ENCODE measurements at places on chromosomes 11 and 22.
A peak's percentile ranks its signal among the peaks of the same experiment; 100 is the strongest.

DNA sequence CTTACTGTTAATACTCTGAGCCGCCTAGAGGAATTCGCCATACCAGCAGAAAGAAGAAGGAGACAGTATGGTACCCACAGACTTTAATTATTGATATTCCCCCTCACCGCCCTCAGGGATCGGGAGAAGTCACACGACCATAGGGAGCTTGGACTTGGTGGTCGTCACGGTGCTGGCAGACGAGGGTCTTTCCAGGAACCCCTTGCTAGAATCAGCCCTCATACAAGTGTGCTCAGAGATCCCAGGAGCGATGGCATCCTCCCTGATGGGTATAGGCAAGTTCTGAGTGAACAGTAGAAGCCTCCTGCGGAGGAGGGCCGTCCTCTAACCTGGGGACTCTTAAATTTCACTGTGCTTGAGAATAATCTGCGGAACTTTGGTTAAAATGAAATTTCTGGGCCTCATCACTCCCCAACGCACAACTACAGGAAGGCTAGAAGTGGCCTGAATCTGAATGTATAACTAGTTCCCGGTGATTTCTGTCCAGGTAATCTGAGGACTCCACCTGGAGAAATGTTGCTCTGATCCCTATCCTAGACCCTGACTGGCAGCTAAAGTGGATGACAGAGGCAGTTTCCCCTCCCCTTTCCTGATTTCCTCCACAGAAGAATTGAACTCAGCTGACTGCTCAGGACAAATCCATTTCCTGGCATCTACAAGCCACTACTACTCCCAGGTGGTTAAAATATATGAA lies 4.5 kb downstream of the VSIG2 start:
- DNase-seq, result no peak

DNA sequence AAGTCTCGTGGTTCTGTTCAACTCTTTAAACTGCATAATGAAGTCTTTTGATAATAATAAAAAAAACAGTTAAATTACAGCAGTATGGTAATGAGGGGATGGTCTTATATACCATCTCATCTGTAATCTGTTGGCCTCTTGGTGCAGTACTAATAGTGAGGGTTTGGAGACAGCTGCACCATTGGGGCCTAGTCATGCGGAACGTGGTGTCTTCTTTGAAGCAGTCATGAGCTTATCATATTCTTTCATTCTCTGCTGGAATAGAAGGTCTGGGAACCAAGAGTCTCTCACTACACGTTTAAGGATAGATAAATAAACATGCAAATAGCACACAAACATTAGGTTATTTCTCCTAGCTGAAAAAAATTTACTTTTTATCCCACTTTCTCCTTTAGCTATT lies 40.9 kb upstream of the OR9Q1 start:
- DNase-seq, result no peak

GRCh38 chr11:57307666-57308270 lies 17.0 kb downstream of the TNKS1BP1 start:
- DNase-seq, result no peak

DNA sequence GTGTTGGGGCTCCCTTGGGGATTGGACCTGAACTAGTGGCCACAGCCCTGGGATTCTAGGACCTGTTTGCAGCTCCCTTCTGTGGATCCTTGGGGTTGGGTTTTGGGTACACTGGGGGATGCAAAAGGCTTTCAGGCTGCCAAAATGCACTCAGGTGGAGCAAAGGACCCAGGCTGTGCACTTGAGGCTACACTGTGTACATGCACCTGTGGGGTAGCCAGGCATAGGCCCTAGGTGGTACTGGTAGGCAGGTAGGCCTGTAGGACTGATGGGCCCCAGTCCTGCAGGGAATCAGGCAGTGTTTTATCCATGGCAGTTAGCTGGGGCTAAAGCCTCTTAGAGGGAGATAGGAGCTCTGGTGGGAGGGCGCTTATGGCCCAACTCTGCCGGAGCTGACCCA lies 542.3 kb downstream of the LUZP2 start:
- no peak for DNase-seq

DNA sequence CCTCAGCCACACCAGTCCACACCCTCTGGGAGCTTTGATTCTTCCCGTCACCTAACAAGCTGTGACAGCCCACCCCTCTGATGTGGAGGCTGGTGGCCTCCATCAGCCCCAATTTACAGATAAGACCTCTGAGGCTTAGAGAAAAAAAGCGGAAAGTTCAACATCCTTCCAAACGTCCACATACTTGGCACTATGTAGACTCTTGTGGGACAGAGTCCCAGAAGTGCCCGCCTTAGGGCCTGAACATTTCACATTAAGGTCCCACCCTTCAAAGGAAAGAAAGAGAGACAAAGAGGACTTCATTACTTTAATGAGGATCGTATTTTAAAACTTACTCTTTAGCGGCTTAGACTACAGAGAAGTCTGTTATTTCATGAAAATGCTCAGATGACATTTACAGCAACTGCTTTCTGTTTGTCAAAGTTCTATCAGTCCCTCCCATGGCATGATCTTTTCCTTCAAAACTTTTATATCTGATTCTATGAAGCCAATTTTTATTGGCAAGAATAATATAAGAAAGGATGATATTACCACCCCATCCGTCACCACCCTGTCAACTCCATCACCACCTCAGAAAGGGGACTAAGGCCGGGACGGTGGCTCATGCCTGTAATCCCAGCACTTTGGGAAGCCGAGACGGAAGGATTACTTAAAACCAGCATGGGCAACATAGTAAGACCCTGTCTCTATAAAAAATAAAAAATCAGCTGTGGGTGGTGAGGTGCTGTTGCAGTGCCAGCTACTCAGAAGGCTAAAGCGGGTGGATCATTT lies 15.7 kb upstream of the SCGB1A1 start:
- no peak for DNase-seq

DNA sequence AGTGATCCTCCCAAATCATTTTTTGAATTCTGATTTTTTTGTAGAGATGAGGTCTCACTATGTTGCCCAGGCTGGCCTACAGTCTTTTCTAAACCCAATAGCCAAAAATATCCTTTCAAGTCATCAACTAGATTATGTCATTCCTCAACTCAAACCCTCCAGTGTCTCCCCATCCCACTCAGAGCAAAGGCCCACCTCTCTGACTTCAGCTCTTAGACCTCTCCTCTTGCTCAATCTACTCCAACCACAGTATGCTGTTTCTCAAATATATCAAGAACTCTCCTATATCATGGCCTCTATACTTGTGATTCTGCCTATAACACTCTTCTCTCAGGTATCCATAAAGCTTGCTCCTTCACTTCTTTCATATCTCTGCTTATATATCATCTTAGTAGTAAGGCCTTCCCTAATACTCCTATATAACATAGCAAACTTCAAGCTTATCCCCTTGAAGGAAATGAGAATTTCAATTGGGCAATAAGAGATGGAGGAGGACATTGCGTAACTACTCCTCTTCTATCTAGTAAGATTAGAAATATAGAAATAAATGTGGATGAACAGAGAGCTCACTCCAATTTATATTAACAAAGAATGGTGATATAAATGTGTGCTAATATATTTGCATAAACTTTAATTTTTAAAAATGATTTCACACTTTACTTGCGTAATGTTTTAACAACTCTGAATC lies 24.5 kb downstream of the DLG2 start:
- DNase-seq, result peak; percentile 39

GRCh38 chr11:57318178-57318577 lies 6.6 kb downstream of the TNKS1BP1 start:
- DNase-seq, result no peak

- DNase-seq, result no peak
Measured at GRCh38 chr11:102157219-102157618, 47.0 kb downstream of the YAP1 start.

- DNase-seq, result no peak
Measured at GRCh38 chr22:39697790-39698430, 127.4 kb downstream of the CACNA1I start.

All from hematopoietic multipotent progenitor cell treated with erythropoietin and hydrocortisone succinate and interleukin-3 and kit ligand, for 6 days (in vitro differentiated cells).